ENCODE measurements at places on chromosomes 6 and 20.

- DNase-seq, result no peak
These were observed 100.1 kb downstream of the MYB start for GRCh38 chr6:135281227-135281626.

DNA sequence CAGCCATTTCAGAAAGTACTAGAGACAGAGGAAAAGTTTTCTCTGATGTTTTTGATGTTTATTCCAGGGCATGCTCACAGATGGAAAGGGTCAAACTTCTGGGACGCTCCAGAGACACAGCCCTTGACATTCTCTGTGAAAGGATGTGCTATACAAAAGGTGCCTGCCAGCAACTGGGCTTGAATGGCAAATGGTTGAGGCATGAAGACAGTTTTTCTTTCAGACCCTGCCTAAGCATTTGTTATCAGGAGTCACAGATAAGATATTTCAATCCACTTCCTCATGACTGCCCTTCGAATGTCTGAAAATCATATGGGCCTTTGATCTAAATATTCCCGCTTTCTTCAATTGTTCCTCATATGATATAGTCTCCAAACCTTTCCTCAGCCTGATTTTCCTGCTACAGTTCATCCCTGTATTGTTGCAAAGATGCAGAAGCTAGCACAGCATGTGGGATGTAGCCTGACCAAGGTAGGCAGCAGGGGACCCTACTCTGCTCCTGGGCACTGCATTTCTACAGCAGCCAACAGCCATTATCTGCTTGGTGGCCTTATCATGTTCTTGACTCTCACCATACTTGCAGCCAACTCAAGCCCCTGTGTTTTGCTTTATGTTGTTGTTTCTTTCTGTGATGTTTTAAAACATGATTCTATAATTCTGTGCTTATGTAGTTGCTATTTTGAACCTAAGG, 14.6 kb upstream of the TXLNB start:
- DNase-seq, result no peak

DNA sequence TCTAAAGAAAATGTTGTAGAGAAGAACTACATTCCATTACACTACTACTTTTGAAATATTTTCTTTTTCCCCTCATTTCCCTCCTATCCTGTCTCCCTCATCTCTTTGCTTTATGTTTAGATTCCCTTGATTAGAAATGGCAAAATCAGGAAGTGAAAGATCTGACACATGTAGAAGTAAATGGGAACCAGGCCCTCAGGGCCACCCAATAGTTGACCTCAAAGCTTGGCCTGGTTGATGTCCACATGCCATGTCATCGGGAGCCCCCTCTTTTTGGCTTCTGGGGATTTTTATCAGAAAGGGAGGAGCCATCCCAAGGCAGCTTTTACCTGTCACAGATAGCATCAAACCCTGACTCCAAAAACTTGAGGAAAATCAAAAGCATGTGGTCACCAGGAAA, 168.3 kb upstream of the ECI2 start:
- no peak for DNase-seq

DNA sequence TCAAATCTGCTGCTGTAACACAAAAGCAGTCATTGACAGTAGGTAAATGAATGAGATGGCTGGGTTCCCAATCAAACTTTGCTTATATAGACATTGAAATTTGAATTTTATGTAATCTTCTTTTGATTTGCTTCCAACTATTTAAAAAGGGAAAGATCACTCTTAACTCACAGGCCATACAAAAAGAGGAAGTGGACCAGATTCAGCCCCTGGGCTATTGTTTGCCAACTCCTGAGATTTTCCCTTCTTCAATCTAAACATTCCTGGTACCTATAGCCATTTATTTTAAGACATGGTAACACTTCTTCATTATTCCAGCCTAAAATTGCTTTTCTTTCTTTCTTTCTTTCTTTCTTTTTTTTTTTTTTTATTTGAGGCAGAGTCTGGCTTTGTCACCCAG, 260.6 kb downstream of the TFAP2A start:
- DNase-seq, result no peak

DNA sequence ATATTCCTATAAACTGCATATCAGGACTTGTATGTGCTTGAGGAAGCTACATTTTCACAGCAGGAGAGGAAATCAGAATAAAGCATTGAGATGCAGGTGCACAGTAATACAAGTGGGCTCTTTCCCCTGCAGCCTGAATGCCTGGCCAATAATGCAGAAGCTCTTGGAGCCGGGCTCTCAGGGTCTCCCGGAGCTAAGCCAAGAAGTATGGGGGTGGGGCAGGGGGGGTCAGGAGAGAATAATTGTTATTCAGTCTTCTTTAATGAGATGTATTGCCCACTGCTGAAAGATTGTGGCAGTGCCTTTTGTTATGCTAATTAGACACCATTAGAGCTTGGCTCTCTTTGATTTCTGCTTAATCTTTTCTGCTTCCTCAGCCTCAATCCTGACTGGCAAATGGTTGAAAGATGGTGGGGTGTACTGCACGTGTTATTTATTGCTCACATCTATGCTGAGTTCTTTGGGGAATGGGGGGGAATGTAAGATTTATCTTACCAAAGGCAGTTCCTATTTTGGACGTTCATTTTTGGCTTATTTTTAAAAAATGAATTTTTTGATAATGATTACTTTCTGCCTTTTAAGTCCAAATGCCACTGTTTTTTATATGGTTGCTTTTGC, 407.6 kb upstream of the SOX4 start:
- no peak for DNase-seq

GRCh38 chr6:113340371-113340770, 516.8 kb upstream of the MARCKS start:
- no peak for DNase-seq

- no peak for DNase-seq
These were observed 269.6 kb downstream of the PKHD1 start for GRCh38 chr6:51817832-51818231.

DNA sequence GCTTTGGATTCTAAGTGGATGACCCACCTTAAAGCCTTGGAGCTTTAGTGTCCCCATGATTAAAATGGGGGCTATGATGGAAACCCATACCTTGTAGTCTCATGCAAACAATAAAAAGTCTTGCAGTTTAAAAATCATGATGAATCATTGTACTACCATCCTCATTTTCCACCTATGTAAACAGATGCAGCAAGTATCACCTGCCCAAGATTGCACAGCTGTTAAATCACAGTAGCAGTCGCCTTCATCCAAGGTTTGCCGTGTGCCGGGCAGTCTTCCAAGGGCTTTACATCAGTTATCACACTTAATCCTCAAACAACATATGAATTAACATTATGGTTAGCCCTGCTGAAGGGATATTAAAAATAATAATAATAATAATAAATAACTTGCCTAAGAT, 210.3 kb downstream of the FOXA2 start:
- no peak for DNase-seq

DNA sequence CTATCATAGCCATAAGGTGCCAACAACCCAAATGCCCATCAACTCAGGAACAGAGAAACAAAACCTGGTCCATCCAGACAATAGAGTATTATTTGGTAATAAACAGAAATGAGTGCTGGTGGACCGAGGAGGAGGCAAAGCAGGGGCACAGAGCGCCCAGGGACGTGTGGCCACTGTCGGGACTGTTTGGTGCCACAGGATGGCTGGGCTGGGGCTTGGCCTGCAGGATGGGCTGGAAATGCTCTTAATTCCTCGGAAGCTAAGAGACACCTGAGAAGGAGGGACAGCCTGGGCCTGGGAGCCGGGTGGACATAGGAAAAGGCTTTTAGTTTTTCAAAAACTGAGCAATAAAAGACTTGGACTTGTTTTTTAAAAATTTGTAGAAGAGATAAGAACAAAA, 216.4 kb downstream of the DLL1 start:
- DNase-seq, result no peak

- no peak for DNase-seq
These were observed 25.3 kb downstream of the CEBPB start for GRCh38 chr20:50215926-50216325.

GRCh38 chr20:3405139-3405538, 2.3 kb downstream of the DNAAF9 start:
- no peak for DNase-seq

- DNase-seq, result no peak
These were observed 16.7 kb upstream of the TBC1D20 start for GRCh38 chr20:478949-479429.

DNA sequence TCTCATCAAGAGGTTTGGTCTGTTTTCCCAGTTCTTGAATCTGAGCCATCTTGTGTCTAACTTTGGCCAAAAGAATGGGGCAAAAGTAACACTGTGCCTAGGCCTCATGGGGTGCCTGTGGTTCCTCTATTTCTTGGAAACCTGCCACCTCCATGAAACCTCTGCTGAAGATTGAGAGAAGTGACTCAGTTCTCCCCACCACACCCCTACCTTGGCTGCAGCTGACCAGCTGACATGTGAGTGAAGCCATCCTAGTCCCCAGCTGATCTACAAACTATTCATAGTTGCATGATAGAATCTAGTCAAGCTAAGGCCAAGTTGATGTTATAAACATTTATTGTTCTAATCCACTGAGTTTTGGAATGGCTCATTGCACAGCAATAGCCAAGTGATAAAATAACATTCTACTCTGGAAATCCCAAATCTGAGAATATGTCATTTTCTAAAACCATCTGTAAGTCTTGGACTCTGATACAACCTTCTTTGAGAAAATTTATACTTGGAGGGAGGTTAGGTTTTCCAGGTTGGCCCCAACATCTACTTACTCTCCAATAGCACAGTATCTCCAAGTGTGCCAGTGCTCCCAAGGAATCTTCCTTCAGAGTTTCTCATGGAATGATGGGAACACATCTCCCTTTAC, 107.0 kb upstream of the SMLR1 start:
- DNase-seq, result no peak

- DNase-seq, result no peak
These were observed 855 bp downstream of the BYSL start for GRCh38 chr6:41922154-41922553.

GRCh38 chr6:167827583-167828324, 1.0 kb downstream of the AFDN start:
- no peak for DNase-seq

- DNase-seq, result no peak
These were observed 6.2 kb upstream of the FGD2 start for GRCh38 chr6:36999061-36999750.

DNA sequence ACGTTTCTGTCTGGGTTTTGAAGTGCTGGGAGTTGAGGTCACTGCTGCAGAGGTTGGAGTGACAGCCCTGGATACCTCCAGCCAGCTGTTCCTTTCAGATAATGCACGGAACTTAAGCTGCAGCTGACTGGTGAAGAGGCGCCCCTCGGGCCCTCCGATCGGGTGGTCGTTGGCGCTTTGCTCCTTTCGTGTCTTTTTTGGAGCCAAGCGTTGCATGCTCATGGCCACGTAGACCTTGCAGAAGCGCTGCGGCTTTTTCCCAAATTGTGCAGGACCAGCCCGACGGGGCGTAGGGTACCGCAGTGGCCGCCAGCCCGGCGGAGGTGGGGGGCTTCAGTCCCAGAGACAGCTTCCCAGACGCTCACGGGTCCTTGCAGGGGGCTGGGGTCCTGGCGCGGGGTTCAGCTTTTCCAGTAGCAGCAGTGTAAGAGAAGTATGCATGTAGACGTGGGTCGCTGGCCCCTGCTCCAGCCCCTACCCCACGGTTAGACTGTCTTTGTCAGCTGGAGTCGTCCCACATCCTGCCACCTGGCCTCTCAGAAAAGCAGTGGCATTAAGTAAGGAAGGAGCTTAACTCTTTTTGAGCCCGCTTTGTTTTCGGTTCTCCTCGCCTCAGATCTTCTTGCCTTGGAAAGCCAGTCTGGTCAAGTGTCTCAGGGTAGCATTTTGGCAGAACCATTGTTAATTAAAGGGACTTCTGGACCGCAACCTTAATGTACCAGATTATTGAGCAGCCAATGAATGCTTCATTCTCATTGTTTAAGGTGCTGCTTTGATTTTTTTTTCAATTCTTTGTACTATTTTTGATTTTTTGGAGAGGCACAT, 838 bp downstream of the TNFAIP3 start:
- no peak for DNase-seq

- DNase-seq, result peak; percentile 40
These were observed 34.9 kb downstream of the RNF24 start for GRCh38 chr20:3980260-3981131.

DNA sequence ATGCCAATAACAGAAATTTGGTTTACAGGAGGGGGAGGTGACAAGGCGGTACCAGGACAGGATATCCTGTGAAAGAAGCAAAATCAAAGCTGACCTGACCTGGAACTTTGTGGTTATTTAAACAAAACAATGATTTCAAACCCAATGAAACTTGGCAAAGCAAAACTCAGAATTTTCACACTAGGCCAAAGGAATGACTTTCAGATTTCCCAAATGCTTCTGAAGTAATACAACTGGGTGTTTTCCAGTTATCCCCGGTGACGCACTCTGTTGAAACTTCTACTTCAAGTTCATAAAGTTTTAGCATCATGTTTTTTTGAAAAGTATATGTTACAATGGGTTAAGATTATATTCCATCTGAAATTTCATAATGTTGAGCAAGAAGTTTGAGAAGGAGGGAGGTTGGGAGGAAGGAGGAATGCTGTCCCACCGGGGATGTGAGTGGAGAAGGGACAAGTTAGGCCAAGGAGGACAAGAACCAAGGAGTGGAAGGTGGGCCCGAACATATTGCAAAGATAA, 78.1 kb upstream of the TRAF3IP2 start:
- peak; percentile 88 for DNase-seq

GRCh38 chr6:5464099-5464885, 203.0 kb downstream of the FARS2 start:
- no peak for DNase-seq

- no peak for DNase-seq
These were observed 2.2 kb upstream of the TOMM6 start for GRCh38 chr6:41785254-41785653.

- no peak for DNase-seq
These were observed 99.9 kb downstream of the NFATC2 start for GRCh38 chr20:51442602-51443001.

DNA sequence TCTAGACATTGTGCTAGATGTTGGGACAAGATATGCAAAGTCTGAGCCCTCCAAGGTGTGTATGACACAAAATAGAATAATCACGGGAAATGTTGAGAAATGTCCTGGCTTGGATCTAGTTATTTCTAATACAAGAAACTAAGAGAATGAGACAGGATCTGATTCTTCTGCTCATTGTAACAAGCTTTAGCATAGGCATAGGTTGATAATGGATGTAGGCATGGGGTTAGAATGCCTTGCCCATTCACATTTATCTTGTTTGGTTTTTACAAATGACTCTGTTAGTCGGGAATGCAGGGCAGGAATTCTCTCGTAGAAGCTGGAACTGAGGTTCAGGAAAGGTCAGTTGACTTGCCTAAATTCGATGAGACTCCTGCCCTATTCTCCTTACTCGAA, 1.5 kb upstream of the SLC26A8 start:
- no peak for DNase-seq

- no peak for DNase-seq
These were observed 174.4 kb downstream of the COL19A1 start for GRCh38 chr6:70040766-70041165.

- DNase-seq, result no peak
These were observed 4.3 kb downstream of the E2F1 start for GRCh38 chr20:33681728-33682353.

Measured in GM04503 (cell line).